Peyer's patch (tissue), 4 donors: ENCODE measurements at places on chromosomes 7 and 10.

GRCh38 chr7:102028206-102028826 is 210.9 kb downstream of the CUX1 start:
- DNase-seq: no peak

GRCh38 chr7:67470256-67470751 is 473.7 kb downstream of the TYW1 start:
- DNase-seq: no peak

DNA sequence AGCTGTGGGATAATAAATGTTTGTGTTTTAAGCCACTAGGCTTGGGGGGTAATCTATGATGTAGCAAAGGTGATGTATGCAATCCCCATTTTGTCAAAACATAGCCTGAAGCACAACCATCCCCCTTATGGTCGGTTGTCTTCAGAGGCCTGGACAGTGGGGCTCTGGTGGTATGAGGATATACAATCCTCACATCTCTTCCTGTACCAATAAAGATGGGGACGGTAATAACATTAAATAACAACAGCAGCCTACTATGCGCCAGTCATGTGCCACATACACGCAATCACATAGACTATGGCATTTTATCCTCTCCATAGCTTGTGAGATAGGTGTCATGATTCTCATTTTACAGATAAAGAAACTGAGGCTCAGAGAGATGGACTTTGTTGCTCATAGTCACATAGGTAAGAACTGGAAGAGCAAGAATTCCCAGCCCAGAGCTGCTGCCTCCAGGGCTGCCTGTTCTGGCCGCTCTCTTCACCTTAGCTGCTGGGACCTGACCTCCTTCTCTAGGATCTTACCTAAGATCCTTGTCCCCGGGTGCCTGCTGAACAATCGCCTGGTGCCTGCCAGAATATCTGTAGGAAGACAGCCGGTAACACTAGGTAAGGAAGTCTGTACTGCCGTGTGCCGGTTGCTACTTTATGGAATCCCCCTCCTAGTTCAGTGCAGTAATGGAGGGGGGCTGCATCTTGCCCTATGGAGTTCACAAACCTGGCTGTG is 108.6 kb downstream of the ARHGAP22 start:
- DNase-seq: no peak

DNA sequence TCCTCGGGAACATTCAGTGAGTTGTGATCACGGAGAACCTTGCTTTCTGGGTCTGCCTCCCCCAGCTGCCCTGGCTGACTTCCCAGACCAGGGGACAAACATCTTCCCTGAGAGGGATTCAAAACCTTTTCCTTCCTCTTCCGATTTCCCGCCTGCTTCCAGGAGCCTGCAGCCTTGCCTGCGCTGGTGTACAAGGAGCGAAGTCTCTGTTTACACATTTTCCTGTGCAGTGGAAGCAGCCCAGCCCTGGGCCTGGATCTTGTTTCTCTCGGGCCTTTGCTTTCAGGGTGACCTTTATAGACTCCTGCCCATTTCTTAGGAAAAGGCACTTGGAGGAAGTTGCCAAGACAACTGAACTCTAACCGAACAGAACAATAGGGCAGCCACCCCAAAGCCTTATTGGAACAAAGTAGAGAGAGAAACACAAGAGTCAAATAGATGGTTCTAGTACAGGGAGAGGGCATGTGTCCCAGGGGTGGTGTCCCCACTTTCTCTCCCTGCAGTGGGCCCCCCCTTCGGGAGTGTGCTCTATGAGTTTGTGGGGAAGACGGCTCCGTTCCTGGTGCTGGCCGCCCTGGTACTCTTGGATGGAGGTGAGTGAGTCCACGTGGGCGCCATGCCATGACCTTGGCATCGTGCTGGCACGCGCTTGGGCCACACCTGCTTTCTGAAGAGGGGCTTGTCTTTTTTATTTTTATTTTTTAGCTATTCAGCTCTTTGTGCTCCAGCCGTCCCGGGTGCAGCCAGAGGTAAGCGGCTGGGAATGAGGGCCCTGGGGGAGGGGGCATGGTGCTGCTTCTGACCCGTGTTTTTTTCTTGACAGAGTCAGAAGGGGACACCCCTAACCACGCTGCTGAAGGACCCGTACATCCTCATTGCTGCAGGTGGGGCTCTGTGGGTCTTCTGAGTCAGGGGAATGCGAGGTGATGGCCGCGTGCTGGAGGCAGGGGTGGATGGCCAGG is 14.1 kb downstream of the SLC18A2 start:
- no peak for DNase-seq

- DNase-seq: no peak
These were observed 206.7 kb downstream of the ADAM12 start for GRCh38 chr10:126181626-126182025.

DNA sequence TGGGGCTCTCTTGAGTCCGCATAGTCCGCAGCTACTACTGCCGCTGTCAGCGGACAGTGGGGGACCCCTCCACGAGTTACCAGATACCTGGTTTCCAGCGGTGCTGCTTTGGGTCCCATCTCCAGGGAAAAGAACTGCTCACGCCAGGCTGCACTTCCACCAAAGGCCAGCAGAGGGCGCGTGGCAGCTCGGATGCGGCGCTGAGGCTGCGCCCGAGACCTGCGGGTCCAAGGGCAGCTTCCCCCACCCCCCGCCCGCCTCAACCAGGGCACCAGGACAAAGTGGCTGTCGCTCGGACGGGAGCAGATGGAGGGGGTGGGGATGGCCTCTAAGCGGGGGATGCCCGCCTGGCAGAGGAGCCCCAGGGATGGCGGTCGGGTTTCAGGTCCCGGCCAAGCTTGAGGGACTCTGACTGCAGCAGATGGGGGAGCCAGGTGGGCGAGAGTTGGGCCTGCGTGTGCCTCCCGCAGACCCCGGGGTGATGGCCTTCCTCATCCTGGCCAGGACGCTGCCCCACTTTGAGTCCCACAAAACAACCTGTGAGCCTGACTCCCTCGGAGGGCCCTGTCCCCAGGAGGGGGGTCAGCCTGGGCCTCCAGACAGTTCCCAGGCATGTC is 23.8 kb upstream of the ZNF735 start:
- DNase-seq: no peak

- no peak for DNase-seq
These were observed 108.7 kb downstream of the TBXAS1 start for GRCh38 chr7:139937715-139938114.

GRCh38 chr10:97828721-97829120 is 20.9 kb upstream of the GOLGA7B start:
- no peak for DNase-seq

DNA sequence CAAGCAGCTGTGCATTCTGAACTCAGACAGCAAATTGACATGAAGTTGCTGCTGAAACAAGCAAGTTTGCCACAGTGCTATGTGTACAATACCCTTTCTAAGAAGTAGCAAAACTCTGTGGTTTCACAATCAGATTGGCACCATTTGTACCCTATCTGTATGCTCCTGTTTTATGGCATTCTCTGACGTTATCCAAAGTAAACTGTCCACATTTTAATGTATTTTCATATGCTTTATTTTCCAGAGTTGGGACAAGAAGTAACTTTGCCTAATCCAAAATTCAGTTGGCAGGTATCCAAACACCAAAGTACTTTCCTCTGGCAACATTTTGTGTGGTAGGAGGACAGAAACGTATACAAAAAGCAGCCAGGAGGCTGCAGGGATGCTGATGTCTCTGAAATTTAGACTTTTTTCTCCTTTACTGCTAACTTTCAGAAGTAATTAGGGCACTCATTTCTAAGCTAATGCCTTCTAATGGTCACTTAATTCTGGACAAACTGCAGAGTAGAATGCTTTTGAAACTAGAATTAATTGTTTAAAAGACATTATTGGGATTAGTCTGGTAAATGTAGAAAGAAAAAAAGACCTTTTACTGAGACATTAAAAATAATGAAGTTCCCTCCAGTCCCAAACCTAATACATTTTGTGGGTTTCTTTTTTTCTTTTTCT is 414.7 kb upstream of the NRP1 start:
- DNase-seq: no peak

- no peak for DNase-seq
These were observed 63.1 kb upstream of the MEOX2 start for GRCh38 chr7:15749631-15750030.

GRCh38 chr10:84193846-84194423 is 402 bp upstream of the CDHR1 start:
- no peak for DNase-seq

DNA sequence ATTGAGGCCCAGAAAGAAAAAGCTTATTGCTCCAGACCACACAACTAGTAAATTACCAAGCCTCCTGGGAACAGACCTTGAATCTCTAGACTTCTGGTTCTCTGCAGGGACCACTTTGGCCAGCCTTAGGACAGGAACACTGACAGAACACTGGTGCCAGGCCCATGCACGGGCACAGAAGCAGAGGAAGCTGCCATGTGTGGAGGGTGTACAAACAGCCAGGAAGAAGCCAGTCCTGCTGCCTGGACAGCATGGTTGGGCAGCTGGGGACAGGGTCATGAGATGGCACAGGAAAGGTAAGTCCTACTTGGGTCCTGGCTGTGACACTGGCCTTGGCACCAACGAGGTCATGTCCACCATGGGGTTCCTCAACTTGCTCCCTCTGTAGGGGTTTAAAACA is 19.2 kb downstream of the MMRN2 start:
- no peak for DNase-seq

GRCh38 chr10:127563718-127564553 is 14.8 kb downstream of the NPS start:
- no peak for DNase-seq

- DNase-seq: peak; percentile 47
These were observed at the start of gene ZNF488 for GRCh38 chr10:47384148-47384921. Gene ZNF488 (minus strand): TSS chr10:47384293. CDS start chr10:47368829, 15,464 bp downstream.

DNA sequence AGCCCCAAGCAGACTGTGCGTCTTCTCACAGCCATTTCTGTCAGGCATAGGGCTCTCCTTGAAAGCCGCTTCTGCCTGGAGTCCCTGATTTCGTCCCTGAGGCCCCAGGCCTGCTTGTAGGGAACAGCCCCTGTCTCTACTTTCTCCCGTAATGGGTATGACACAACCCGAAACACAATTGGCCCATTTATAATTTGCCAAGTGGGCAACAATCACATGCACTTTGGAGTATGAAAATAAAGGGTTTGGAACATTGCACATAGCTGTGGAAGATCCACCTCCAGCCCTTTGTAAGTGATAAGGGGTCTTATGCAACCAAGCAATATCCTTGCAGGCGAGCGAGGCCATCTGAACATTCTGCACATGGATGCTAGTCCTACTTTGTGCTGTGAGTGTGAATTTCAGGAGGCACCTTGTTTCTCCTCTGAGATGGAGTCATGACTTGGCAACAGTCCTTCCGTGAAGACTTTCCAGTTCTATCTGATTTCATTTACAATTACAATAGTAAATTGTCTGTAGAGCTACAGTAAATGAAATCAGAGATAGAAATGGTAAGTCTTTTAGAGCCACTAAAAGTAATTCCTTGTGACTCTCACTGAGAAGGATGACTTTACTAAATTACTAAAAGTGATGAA is 141.5 kb downstream of the CUBN start:
- DNase-seq: no peak

GRCh38 chr10:97518301-97519043 is 19.7 kb downstream of the UBTD1 start:
- no peak for DNase-seq

DNA sequence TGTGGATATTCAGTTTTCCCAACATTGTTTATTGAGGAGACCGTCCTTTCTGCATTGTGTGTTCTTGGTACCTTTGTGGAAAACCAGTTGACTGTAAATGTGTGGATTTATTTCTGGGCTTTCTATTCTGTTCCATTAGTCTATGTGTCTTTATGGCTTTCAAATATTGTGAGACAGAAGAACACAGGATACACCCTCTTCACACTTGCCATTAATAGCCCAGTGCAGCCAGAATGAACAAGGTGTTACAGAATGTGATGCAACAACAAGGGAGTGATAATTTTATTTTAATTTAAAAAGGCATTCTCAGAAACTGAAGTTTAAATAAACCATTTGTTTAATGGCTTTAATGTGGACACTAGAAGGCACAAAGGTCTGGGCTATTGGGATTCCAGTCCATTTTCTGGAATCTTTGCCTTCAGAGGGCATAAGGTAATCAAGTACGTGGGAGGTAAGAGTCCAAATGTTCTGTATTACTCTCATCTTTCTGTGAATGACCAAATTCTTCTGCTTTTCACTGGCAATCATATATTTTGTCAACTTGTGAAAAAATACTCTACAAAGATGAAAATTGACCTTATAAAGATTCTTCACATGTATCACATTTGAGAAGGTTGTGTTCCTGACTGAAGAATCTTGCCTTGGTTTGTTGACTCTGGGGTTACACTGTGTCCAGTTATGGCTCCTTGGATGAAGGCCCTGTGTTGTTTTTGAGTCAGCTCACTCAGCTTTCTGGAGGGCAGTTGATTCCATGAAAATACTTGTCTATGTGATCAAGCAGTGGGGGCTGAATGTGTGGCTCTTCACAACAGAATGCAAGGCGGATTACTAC is 962.7 kb downstream of the LRMDA start:
- DNase-seq: no peak

GRCh38 chr10:71761105-71761511 is 12.2 kb downstream of the VSIR start:
- no peak for DNase-seq

DNA sequence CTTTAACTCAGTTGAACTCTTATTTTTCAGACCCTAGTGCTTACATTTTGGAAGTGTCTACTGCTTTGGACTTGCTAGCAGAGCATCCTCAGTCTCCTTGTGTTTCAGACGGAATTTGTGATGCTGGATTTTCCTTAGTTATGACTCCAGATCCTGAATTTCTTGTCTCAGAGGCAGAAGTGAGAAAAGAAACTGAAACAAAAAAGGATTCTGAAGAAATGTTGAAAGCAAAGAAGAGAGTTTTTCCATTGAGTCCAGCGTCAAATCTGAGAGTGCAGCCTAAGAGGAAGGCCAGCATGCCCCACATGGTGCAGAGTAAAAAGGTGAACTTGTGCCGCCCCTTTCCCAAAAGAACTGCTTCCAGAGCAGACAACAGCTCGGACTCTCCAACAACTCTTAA is 46.1 kb downstream of the TASOR2 start:
- no peak for DNase-seq

DNA sequence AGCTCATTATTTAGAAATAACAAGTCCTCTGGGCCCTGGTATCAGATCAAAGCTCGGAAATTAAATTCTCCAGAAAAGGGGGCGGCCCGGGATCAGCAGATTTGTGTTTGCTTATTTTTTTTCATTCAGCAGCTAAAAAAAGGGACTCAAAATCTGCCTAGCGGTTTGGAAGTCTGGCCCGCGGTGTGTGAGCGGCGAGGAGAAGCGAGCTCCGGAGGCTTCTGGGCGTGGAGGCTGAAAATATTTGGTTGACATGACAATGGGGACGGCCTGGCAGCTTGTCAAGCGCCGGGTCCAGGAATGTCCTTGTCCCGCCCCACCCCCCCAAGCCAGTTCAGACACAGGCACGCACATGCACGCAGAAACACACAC is 43.4 kb downstream of the FOXL3 start:
- peak; percentile 82 for DNase-seq

GRCh38 chr10:29740981-29741545 is 106.3 kb upstream of the SVIL start:
- no peak for DNase-seq

DNA sequence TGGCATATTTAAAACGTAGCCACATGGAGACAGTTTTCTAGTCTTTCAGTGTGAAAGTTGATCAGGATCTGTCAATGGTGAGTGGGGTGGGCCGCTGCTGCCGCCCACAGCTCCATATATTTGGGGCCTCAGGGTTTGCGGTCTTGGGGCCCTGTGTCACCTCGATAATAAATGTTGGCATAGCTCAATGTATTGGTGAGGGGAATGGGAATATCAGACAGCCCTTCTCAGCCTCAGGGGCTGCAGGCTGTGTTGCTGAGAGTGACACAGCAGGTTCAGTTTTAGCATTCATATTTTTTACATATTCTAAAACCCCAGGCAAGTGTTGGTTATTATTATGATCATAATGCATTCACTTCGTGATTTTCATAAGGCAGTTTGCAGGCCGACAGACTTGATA is 5.3 kb downstream of the CDH23 start:
- no peak for DNase-seq
